Thymus (tissue), 14 donors: ENCODE measurements at places on chromosomes 13 and 19.
A peak's percentile ranks its signal among the peaks of the same experiment; 100 is the strongest.

- H3K4me1 ChIP-seq, result peaks cover 27% of the 10 kb centered on the region
- H3K4me3 ChIP-seq, result peak overlapping the region; percentile 38
- peak overlapping the region; percentile 84 for H3K27ac ChIP-seq
- H3K36me3 ChIP-seq, result no peaks in the 10 kb centered on the region
These were observed 26.8 kb upstream of the CEACAM21 start for GRCh38 chr19:41548954-41549688.

- H3K4me1 ChIP-seq, result no peaks in the 10 kb centered on the region
- H3K36me3 ChIP-seq, result peaks cover 21% of the 10 kb centered on the region
- DNase-seq, result no peak
- no peak overlapping the region for H3K27ac ChIP-seq
- H3K4me3 ChIP-seq, result no peak overlapping the region
These were observed 28.4 kb downstream of the TMTC4 start for GRCh38 chr13:100646030-100646673.

GRCh38 chr19:41784743-41785142 is 11.6 kb upstream of the CEACAM3 start:
- H3K27ac ChIP-seq, result no peak overlapping the region
- no peaks in the 10 kb centered on the region for H3K4me1 ChIP-seq
- no peak for DNase-seq

DNA sequence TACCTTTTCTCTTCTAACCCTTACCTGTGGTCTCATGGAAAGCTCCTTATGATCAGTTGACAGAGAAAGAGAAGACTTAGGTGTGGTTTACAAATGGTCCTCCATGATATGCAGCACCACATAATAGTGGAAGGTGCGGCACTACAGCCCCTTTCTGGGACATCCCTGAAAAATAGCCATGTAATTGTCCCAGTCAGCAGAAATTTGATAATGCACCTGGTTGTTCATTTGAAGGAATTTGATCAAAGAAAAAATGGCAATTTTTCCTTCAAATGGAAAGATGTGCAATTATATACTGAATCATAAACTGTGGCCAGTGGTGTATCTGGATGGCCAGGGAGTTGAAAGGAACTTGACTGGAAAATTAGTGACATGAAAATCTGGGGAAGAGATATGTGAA is 293.6 kb upstream of the PCDH20 start:
- DNase-seq, result no peak

GRCh38 chr19:54659300-54659699 is 3.5 kb upstream of the LILRB4 start:
- H3K4me1 ChIP-seq, result no peaks in the 10 kb centered on the region
- H3K36me3 ChIP-seq, result no peaks in the 10 kb centered on the region
- no peak for DNase-seq
- no peaks in the 10 kb centered on the region for H3K27me3 ChIP-seq
- H3K4me3 ChIP-seq, result no peak overlapping the region

DNA sequence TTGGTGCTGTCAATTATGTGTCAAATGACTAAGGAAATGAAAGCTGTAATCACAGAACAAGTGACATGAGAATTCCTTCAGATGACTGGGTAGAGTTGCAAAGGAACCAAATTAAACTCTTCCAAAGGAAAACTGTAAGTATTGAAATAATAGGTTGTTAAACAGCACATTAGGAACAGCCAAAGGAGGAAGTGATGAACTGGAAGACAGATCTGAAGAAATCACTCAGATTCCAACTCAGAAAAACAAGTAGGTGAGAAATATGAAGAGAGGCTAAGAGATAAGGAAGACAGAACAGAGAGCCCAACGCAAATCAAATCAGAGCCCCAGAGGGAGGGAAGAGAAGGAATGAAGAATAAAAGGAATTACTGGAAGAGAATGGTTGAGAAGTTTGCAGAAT is 15.4 kb downstream of the TMEM161A start:
- no peak overlapping the region for H3K4me3 ChIP-seq
- DNase-seq, result no peak
- no peaks in the 10 kb centered on the region for H3K27me3 ChIP-seq
- peaks cover 27% of the 10 kb centered on the region for H3K36me3 ChIP-seq
- no peaks in the 10 kb centered on the region for H3K4me1 ChIP-seq
- H3K27ac ChIP-seq, result no peak overlapping the region

DNA sequence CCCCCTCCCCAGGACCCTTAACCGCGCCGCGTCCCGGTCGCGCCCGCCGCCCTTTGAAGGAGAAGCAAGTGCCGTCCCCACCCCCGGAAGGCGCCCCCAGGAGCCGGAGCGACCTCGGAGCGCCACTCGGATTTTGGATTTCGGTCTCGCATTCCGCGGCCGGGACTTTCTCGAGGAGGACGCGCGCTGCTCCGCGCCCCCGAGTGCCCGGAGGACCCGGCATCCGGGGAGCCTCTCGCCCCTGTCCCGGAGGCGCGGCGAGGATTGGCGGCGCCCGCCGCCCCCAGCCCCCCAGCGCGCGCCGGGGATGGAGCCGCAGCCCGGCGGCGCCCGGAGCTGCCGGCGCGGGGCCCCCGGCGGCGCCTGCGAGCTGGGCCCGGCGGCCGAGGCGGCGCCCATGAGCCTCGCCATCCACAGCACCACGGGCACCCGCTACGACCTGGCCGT is 1.6 kb downstream of the MIDN start:
- peaks cover 5% of the 10 kb centered on the region for H3K27me3 ChIP-seq
- peaks cover 14% of the 10 kb centered on the region for H3K4me1 ChIP-seq
- peaks cover 24% of the 10 kb centered on the region for H3K36me3 ChIP-seq
- no peak for DNase-seq
- H3K27ac ChIP-seq, result peak overlapping the region; percentile 97

DNA sequence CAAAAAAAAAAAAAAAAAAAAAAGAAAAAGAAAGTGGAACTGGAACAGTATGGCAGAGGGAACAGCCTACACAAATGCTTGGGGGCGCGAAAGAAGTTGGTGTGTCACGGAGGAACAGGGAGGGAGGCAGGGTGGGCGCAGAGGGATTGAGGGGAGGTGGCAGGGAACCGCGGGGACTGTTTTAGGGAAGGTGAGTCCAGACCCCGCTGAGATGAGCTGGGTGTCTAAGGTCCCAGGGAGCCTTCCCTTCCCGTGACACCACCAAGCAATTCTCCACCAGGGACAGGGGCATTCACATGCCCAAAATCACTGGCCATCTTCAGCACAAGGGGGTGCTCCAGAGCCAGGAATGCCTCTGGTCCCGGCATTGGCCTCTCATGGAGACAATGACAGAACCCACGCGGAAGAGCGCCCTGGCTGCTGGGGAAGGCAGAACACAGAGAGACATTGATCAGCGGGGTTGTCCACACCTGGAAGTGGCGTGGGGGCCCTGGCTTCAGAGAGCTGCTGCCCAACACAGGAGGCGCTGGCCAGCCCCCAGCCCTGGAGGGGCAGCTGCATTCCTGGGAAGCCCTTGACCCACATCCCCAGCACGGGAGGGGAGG is 6.9 kb downstream of the PEAK3 start:
- H3K4me3 ChIP-seq, result no peak overlapping the region
- no peak for DNase-seq
- peaks cover 38% of the 10 kb centered on the region for H3K36me3 ChIP-seq
- H3K4me1 ChIP-seq, result peaks cover 31% of the 10 kb centered on the region
- H3K27me3 ChIP-seq, result no peaks in the 10 kb centered on the region
- no peak overlapping the region for H3K27ac ChIP-seq

- H3K27ac ChIP-seq, result no peak overlapping the region
- H3K4me1 ChIP-seq, result peaks cover 3% of the 10 kb centered on the region
- no peaks in the 10 kb centered on the region for H3K27me3 ChIP-seq
- peaks cover 61% of the 10 kb centered on the region for H3K36me3 ChIP-seq
- H3K4me3 ChIP-seq, result no peak overlapping the region
These were observed 6.6 kb downstream of the THOP1 start for GRCh38 chr19:2791876-2792275.

GRCh38 chr19:17766543-17767131 is 15.4 kb downstream of the FCHO1 start:
- H3K27me3 ChIP-seq, result no peaks in the 10 kb centered on the region
- peak; percentile 58 for DNase-seq
- no peak overlapping the region for H3K27ac ChIP-seq
- no peaks in the 10 kb centered on the region for H3K4me1 ChIP-seq
- peaks cover 68% of the 10 kb centered on the region for H3K36me3 ChIP-seq

GRCh38 chr13:102555914-102556553 is 40.8 kb upstream of the TPP2 start:
- peak; percentile 51 for DNase-seq
- no peak overlapping the region for H3K27ac ChIP-seq
- no peaks in the 10 kb centered on the region for H3K4me1 ChIP-seq
- H3K36me3 ChIP-seq, result no peaks in the 10 kb centered on the region
- H3K27me3 ChIP-seq, result no peaks in the 10 kb centered on the region
- H3K4me3 ChIP-seq, result no peak overlapping the region

DNA sequence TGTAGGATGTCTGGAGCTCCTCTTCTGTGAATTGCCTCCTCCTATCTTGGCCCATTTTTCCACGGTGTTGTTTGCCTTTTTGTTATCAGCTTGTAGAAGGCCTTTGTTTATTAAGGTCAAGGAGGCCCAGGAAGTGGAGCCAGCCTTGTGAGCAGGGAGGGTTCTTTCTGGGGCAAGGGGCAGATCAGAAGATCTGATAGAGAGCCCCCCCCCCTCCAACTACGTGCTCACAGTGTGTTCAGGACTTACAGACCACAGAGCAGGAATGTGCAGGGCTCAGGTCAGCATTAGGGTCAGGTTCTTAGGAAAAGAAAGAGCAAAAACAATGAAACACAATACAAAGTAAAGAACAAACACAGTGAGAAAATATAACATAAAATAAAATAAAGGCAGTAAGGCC is 59.4 kb downstream of the CCNE1 start:
- no peaks in the 10 kb centered on the region for H3K36me3 ChIP-seq
- no peak overlapping the region for H3K27ac ChIP-seq
- H3K4me3 ChIP-seq, result no peak overlapping the region
- peaks cover 36% of the 10 kb centered on the region for H3K27me3 ChIP-seq
- no peaks in the 10 kb centered on the region for H3K4me1 ChIP-seq
- no peak for DNase-seq

- no peak for DNase-seq
- H3K4me1 ChIP-seq, result peaks cover 3% of the 10 kb centered on the region
- no peaks in the 10 kb centered on the region for H3K27me3 ChIP-seq
These were observed 42.7 kb downstream of the INSR start for GRCh38 chr19:7251494-7251893.

DNA sequence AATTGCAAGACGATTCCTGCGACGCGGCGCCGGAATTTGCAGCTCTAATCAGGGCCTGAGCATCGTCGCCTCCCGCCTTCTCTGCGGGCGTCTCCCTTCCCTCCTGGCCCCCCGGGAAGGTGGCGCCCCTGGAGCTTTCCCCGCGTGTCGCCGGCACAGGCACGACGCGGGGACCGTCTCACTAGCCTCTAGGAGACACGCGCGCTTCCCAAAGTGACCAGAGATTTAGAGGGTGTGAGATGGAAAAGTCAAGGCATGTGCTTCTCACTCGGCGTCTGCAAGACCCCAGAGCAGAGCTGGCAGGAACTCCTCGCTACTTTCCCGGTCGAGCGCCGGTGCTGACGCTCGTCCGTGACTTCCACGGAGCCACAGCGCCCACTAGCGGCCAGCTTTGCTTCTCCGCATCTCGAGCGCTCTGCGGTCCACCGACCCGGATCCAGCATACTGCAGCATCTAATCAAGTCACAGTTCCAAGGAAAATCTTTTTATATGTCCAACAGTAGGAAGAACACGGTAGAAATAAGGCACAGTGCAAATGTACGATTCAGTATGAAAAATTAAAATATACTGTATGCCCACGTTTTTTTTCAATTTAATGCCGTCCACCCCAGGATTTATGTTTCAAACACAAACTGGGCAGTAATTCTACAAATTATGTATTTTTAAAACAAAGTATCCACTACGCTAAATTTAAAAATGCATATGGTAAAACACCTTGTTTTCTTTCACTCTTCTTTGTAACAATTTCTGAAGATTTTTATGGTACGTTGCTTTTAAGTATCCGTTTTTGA is 977 bp upstream of the EFNB2 start:
- H3K4me3 ChIP-seq, result peak overlapping the region; percentile 81
- no peaks in the 10 kb centered on the region for H3K36me3 ChIP-seq
- H3K27ac ChIP-seq, result peak overlapping the region; percentile 79
- peak; percentile 89 for DNase-seq
- peaks cover 11% of the 10 kb centered on the region for H3K4me1 ChIP-seq
- H3K27me3 ChIP-seq, result peaks cover 28% of the 10 kb centered on the region

- no peak overlapping the region for H3K27ac ChIP-seq
- H3K4me3 ChIP-seq, result no peak overlapping the region
- no peak for DNase-seq
- H3K36me3 ChIP-seq, result peaks cover 13% of the 10 kb centered on the region
These were observed 131.5 kb upstream of the MCF2L start for GRCh38 chr13:112837371-112838037.

DNA sequence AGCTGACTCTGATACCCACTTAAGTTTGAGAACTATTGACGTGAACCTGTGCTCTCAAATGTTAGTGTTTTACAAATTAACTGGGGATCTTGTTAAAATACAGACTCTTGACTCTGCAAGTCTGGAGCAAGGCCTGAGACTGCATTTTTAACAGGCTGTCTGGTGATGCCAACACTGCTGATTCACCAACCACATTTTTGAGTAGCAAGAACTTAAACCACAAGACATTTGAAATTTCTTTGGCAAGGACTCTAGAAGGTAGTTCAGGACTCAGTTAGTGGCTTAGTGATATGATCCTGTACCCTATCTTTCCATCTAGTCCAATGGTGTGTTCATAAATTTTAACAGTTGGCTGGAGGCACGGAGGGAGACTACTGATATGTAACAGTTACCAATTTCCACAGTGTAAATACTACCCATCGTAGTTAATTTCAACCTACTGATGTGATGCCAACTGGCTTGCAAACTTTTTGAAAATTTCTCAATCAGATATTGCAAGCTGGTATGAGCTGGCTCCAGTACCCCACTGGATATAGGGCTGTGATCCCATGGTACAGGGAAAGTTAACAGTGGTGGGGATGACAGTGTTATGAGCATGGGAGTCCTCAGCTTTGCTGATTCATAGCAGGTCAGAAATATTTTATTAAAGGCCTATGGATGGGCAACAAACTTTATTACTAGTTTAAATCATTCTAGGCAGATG is 255.1 kb downstream of the TBC1D4 start:
- H3K27ac ChIP-seq, result no peak overlapping the region
- H3K4me3 ChIP-seq, result no peak overlapping the region
- no peaks in the 10 kb centered on the region for H3K27me3 ChIP-seq
- no peaks in the 10 kb centered on the region for H3K36me3 ChIP-seq
- DNase-seq, result no peak
